AML-193 (cell line): ENCODE measurements at places on chromosomes 4 and X.
A peak's percentile ranks its signal among the peaks of the same experiment; 100 is the strongest.

DNA sequence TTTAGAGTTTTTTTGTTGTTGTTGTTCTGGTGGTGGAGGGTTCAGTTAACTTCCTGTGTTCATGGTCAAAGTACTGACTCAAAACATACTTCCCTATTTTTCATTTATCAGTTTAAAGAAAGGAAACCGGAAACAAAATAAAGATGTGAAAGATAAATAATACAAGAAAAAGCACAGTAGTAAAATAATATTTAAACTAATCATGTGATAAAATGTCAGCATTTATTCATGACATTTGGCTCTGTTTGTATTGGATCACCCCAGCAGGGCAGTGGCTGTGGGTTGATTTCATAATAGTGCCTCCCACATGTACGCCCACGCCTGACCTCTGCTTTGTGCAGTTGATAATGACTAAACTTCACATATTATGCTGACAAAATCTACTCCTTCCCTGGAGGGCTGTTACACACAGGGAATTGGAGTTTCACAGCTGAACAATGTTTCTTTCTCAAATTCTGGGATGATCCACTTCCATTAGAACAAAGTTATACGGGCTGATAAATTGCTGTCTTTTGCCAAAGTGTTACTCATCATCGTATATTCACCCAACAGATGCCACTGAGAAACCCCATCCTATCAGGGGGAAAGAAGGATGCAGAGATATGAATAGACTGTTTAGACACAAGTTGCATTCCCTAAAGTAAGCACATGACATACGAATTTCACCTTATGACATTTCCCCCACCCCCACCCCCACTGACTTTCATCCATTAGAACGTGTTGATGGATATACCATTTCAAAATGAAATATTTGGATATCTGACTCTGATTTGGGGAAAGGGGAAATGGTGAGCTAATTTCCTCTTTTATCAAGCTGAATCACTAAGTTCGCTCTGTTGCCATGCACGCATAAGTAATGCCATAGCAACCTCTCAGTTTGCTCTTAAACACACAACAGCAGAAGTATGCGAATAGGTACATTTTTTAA lies 48.3 kb downstream of the AMELX start:
- no peak for DNase-seq

- DNase-seq: peak; percentile 39
Measured at GRCh38 chr4:74451214-74451661, 6.3 kb downstream of the AREG start.

GRCh38 chr4:165678236-165678935 lies 194.7 kb upstream of the TLL1 start:
- no peak for DNase-seq

DNA sequence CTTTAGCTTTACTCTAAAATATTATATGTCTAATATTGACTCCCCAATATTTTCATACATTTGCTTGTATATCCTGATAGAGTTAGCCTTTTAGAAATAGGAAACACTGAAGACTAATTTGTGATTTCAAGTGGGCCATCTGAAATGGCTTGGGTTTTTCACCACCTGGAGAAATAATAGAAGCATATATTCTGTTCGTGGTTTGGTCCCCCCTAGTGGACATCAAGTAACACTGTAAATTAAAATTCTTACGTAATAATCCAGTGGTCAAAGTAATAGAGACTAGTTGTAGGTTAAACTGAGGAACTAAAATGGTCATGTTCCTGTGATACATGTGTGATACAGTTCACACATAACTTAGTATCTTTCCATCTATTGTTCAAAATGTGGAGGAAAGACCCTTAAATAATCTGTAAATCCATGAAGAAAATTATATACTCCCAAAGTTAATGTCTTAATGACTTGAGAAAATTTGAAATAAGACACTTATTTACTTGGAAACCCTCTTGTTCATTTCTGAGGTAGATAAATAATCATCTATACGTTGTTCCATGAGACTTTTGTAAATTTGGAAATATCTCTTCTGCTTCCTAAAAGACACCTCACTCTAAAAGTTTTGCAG lies 79.8 kb upstream of the SMARCAD1 start:
- DNase-seq: peak; percentile 59

- DNase-seq: no peak
Measured at GRCh38 chr4:114383067-114383466, 215.5 kb upstream of the UGT8 start.
